ENCODE measurements at places on chromosomes 16 and 17. TPM values are rescaled to one million over a fixed set of nuclear protein-coding genes. Genes with fewer than 3 reads are reported as not detected.

NOD2 gene
- total RNA-seq = 5.6 TPM

EPX gene
- total RNA-seq = not detected

ALOXE3 gene
- not detected for total RNA-seq

SLC6A2 gene
- 2.1 TPM for total RNA-seq

MYOCD gene
- total RNA-seq = 20.0 TPM

PRCD gene
- total RNA-seq = not detected

OTOP2 gene
- 0.46 TPM for total RNA-seq

CNGB1 gene
- total RNA-seq = not detected

IKZF3 gene
- 0.88 TPM for total RNA-seq

UNKL gene
- 13.5 TPM for total RNA-seq

CCL4 gene
- 1.5 TPM for total RNA-seq

ZNF213 gene
- total RNA-seq = 0.77 TPM

ATP1B2 gene
- 6.6 TPM for total RNA-seq

CEP295NL gene
- total RNA-seq = 14.5 TPM

KRTAP9-4 gene
- not detected for total RNA-seq

ARHGAP44 gene
- total RNA-seq = 19.1 TPM

CORO1A gene
- 12.7 TPM for total RNA-seq

CDK5R1 gene
- 1.4 TPM for total RNA-seq

NPIPA2 gene
- total RNA-seq = 11.5 TPM

CD300LB gene
- total RNA-seq = 0.59 TPM

TBC1D26 gene
- 1.2 TPM for total RNA-seq

GAS2L2 gene
- 0.69 TPM for total RNA-seq

C17orf107 gene
- not detected for total RNA-seq

C17orf78 gene
- not detected for total RNA-seq

FBXO39 gene
- 4.7 TPM for total RNA-seq

CYB5D1 gene
- 17.6 TPM for total RNA-seq

FOXJ1 gene
- total RNA-seq = 1.5 TPM

KRT9 gene
- not detected for total RNA-seq

TPSD1 gene
- 0.52 TPM for total RNA-seq

SERPINF2 gene
- 11.8 TPM for total RNA-seq

PRSS33 gene
- total RNA-seq = not detected

CMTM1 gene
- total RNA-seq = not detected

KRTAP16-1 gene
- not detected for total RNA-seq

SKAP1 gene
- 0.51 TPM for total RNA-seq

TEKT1 gene
- 0.12 TPM for total RNA-seq

NR1D1 gene
- total RNA-seq = 2.0 TPM

KRT20 gene
- not detected for total RNA-seq

AATK gene
- 5.9 TPM for total RNA-seq

TMEM101 gene
- 1.5 TPM for total RNA-seq

TM4SF5 gene
- total RNA-seq = not detected

EFCAB5 gene
- not detected for total RNA-seq

GCGR gene
- not detected for total RNA-seq

KCNJ2 gene
- total RNA-seq = 11.6 TPM

APRT gene
- 44.7 TPM for total RNA-seq

TNFRSF13B gene
- not detected for total RNA-seq

CLDN9 gene
- 1.8 TPM for total RNA-seq

PLD2 gene
- 54.3 TPM for total RNA-seq

KLHL10 gene
- not detected for total RNA-seq

HOXB7 gene
- 3.5 TPM for total RNA-seq

CEMP1 gene
- total RNA-seq = 0.46 TPM

PMFBP1 gene
- not detected for total RNA-seq

ITGB3 gene
- total RNA-seq = 28.7 TPM

NOMO2 gene
- total RNA-seq = 58.2 TPM

BTBD17 gene
- total RNA-seq = not detected

USP31 gene
- 62.0 TPM for total RNA-seq

CISD3 gene
- 3.8 TPM for total RNA-seq

NPIPB13 gene
- 10.8 TPM for total RNA-seq
